ENCODE measurements at places on chromosomes 16 and 17.
A peak's percentile ranks its signal among the peaks of the same experiment; 100 is the strongest.

- DNase-seq = no peak
Measured at GRCh38 chr17:64180089-64181073, 50.4 kb upstream of the ERN1 start.

DNA sequence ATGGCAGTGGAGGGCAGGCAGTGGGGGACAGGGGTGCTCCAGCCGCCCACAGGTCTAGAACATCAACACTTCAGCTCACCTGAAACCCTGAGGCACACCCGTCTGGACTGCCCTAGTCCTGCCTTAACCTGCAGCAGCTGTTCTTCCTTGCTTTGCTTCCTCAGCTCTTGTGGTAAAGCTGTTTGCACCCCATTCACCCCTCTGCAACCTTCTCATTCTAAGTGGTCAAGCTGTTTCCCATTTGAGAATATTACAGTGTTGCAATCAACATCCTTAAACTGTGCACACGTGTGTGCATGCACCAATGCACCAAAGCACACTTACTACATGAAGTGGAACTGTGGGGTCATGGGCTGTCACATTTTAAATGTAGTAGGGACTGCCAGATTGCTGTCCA lies 32.4 kb downstream of the SCNN1B start:
- DNase-seq = no peak

DNA sequence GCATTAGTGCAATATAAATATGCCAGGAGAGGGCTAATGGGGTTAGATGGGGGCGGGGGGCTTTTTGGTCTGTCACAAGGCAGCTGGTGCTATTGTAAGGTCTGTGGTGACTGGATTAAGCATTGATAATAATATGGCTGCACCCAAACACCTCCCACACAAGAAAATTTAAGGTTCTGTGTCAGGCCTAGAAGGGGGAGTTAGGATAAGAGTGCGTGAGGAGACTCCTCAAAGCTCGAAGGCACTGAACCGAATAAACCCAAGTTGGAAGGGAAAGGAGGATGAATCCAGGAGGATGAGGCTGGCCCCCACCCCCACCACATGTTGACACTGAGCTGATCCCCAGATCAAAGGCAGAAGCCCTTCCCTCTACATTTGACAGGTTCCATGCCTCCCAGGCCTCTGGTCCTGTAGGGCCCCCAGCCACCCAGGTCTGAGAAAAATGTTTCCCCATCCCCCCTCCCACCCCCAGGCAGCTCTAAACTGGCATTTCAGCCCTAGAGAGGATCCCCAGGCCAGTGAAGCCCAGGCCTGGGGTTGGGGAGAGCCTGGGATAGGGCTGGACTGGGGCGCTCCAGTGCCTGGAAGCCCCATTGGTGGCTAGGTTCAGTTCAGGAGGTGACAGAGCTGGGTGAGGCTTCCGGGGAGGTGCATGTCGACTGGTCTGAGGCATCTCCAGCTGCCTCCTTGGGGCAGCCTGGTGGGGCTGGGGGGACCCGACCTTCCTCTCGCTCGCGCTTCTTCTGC lies 1.7 kb downstream of the HOXB1 start:
- DNase-seq = no peak

DNA sequence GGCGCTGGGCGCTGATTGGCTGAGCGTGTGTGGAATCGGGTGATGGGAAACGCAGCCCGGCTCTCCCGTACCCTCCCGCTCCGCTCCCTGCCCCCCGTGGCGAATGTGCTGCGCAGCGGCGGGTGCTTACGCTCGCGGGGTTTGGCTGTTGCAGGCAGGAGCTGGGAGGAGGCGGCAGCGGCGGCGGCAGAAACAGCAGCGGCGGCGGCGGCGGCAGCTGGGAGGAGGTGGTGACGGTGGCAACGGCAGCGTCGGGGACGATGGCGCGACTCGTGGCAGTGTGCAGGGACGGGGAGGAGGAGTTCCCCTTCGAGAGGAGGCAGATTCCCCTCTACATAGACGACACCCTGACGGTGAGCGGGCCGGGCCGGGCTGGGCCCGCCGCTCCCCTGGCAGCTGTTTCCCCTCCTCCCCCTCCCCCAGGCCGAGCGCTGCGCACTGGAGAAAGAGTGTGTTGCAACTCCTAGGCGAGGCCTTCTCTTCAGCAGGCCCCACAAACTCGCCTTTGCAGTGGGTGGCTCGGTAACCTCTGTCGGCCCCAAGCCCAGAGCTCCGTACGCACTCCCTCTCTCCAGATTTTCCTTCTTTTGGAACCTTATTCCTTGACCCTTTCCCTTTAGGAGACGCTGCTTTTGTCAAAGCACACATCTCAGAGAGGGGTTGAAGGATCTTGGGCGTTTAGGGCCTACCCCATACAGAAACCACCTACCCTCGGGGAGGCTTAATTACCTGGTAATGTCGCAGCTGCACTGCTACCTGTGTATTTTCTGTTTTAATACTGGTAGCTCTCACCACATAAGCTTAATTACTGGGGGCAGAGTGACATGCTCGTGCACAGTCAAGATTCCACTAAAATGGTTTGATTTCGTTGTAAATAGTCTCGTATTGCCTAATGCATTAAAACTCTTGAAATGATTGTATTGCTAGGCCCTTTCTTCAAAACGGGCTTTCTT lies 1.0 kb downstream of the GGNBP2 start:
- peak; percentile 89 for DNase-seq

DNA sequence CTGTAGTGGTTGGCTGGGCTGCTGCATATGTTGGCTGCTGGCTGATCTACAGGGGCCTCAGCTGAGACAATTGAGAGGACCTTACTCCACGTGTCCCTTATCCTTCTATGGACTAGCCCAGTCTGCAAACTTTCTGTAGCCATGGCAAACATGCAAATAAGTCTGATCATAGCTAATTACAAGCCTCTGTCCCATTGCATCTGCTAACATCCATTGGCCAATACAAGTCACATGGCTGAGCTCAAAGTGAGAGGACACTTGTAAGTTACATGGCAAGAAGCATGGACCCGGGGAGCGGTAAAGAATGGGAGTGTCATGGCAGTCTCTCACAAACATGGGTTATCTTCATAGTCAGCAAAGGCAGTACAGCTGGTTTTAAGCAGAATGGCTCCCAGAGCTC lies 11.6 kb upstream of the IL4R start:
- no peak for DNase-seq

- DNase-seq = no peak
Measured at GRCh38 chr16:72159386-72159785, 12.6 kb downstream of the PMFBP1 start.

GRCh38 chr17:372157-373152 lies 19.8 kb upstream of the RPH3AL start:
- no peak for DNase-seq

DNA sequence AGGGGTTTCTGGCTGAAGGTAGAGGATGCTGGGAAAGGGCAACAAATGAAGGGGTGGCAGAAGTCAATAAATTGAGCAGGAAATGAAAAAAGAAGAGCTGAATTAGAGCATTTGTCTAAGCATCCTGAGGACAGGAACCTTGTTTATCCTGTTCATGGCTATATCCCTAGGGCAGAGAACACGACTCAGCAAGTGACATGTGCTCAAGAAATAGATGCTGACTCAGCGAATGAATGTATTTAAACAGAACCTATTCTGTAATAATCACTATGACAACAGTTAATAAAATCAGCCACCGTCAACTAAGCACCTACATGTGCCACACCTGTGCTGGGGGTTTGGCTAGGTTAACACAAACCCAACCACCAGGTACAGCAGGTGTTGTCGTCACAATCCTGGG lies 80.3 kb downstream of the CDK5R1 start:
- DNase-seq = no peak

DNA sequence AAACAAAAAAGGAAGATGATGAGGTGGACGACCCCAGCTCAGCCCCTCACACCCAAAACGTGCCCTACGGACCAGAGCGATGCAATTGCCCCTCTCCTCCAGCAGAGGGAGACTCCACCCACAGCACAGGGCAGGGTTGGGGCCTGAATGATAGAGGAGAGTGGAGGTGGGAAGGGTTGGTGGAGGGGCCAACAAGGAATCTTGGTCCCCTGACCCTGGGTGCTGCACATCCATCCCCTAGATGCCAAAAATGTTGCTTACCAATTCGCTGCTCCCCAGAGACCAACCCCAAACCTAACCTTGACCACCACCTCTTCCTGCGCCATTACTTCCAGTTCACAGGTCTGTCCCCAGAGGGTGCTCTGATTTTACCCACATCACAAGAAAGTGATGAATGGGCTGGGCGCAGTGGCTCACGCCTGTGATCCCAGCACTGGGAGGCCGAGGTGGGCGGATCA lies 12.9 kb downstream of the P2RX5 start:
- no peak for DNase-seq

DNA sequence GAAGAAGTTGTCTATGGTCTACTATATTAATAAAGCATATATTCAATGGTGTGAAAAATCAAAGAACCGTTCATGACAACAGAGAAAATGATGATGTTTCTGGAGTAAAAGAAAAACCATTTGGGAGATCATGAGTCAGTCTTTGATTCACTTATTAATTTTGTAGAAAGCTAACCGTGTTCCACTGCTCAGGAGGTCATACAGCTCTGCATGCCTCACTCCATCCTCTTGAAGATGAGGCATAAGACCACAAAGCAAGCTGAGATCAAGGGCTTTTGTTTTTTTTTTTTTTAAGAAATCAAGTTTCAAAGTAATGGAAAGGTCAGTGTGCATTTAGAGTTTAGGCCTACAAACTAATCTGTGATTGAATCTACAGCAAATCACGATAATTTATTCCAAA lies 206.4 kb downstream of the CEP112 start:
- DNase-seq = no peak

GRCh38 chr17:13385481-13385911 lies 216.2 kb downstream of the HS3ST3A1 start:
- DNase-seq = no peak

DNA sequence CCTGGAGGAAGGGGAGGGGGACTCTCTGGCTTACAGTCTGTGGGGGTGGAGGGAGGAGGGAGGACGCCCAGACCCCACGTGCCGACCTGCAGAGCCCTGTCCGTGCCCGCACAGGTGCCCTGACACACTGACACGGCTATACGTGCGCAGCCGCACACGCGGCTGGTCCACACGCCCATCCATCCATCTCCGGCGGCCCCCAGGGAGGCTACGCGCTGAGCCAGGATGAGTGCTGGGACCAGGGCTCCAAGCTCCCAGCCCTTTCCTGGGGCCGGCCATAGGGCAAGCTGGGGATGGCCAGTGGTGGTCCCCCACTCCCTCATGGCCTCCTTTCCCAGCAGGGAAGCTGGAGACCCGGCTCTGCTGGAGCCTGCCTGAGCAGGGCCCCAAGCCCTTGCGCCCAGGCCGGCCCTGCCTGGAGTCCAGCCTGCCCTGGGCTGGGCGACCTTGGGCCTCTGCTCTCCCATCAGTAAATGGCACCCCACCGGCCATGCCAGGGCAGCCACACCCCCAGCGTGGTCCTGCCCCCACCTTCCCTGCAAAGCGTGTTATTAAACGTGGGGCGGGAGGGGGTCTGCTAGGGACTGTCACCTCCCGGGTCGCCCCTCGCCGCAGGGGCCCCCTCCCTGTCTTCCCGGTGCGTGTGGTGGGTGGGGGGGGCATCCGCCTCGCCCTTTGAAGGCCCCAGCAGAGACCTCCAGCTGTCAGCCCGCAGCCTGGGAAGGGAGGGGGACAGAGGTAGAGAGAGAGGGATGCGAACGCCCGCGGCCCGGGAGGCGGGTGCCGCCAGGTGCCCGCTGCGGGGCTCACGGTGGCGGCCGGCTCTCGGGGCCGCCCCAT lies 863 bp downstream of the CASKIN1 start:
- no peak for DNase-seq

- no peak for DNase-seq
Measured at GRCh38 chr16:49698931-49699840, 156.7 kb downstream of the ZNF423 start.

DNA sequence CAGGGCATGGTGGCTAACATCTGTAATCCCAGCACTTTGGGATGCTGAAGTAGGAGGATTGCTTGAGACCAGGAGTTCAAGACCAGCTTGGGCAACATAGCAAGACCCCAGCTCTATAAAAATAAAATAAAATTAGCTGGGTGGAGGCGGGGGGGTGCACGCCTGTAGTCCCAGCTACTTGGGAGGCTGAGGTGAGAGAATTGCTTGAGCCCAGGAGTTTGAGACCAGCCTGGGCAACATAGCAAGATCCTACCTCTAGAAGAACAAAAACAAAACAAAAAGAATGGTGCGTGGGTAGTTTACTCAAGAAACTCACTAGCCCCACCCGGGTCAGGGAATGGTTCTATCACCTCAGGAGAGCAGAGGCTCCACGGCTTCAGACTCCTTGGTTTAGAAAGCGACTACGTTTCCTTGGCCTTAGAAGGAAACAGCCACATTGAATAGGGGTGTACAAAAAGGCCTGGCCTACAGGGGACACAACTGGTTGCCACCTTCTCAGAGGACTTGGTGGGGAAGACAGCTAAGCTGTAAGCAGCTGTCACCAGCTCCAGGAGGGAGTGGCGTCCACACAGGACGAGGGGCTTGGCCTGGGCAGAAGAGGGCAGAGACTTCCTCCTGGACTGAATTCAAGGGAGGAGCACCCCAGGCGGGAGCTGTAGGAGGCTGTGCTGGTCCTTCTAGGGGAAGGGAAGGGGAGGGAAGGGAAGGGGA lies 716 bp downstream of the TK1 start:
- DNase-seq = no peak

- no peak for DNase-seq
Measured at GRCh38 chr17:28878981-28879380, 18.6 kb downstream of the FLOT2 start.

DNA sequence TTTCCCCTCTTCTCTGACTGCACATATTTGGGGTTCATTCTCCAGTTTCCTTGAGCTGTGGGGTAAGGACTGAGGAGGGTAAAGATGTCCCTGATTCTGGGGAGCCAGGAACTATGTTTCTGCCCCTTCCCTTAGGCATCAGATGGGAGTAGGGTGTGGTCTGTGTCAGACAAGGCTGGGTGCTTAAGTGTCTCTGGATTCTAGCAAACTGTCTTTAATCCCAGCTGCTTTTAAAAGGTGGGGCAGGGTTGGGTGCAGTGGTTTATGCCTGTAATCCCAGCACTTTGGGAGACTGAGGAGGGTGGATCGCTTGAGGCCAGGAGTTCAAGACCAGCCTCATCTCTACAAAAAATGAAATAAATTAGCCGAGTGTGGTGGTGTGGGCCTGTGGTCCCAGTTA lies 13.0 kb downstream of the LASP1 start:
- DNase-seq = no peak

- no peak for DNase-seq
Measured at GRCh38 chr17:61409301-61410112, 9.9 kb downstream of the TBX2 start.

DNA sequence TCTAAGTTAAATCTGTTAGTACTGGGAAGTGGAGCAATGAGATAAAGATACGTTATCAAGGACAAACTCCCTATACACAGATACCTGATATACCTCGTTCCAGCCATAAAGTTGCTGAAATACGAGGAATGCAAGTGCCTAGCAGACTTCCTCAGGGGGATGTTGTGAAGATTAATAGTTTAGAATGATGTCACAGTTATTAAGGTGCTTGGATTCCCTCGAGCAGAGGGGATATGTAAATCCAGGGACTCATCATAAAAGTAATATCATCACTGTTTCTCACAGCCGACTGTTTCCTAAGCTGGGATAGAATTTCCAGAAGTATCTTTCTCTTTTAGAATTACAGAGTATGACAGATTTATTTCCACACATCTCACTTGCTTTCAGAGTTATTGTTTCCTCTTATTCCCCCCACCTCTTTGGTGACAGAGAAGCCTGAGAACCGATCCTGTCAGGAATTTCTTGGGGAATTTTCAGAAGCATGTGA lies 28.4 kb upstream of the ZFHX3 start:
- DNase-seq = no peak
